RWPE2 (cell line): ENCODE measurements at places on chromosomes 5 and 9.

DNA sequence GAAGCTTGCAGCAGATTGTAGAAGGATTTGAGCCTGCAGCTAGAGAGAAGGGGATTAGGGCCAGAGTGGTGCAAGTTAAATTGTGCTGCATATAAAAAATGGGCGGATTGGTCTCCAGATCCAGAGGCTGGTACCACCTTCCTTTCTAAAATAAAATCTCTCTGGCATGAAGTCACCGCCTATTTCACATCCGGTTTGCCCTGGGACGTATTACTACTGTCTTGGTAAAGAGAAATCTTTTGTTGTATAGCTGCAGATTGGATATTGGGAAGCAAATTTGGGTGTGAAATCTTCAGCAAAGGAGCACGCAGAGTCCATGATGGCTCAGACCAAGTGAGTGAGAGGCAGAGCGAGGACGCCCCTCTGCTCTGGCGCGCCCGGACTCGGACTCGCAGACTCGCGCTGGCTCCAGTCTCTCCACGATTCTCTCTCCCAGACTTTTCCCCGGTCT is at the start of gene GABRA1:
GABRA1 (plus strand) TSS at position 180 of the 451 bp plus-strand sequence. CDS start 2,691 bp downstream, outside the sequence.
- no peak for DNase-seq

DNA sequence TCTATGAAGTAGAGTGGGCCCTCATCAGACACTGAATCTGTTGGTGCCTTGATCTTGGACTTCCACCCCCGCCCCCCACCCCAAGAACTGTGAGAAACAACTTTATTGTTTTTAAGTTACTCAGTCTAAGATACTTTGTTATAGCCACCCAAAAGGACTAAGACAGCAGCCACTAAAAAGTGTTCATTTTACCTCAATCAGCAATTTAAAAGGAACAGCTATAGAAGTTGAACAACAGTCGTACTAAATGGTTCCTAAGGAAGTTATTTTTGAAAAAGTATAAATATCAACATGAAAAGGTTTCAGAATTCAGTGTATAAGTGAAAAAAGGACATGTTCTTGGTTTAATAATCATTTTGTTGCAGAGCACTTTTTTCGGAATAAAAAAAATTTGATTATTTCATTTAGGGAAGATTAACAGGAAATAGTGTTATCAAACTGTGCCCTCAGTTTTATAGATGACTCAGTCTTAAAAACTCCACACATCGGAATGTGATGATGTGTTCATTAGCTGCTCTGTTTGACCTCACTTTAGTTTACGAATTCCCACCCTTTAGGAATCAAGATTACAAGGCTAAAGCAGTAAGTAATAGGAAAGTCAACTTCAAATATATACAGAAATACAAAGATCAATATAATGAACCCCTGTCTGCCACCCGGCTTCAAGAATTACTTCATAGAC is 71.2 kb downstream of the MTAP start:
- DNase-seq = no peak

- no peak for DNase-seq
These were observed 12.5 kb downstream of the ARHGEF28 start for GRCh38 chr5:73638344-73639095.

GRCh38 chr9:70789086-70789485 is 332.3 kb downstream of the TRPM3 start:
- DNase-seq = no peak

DNA sequence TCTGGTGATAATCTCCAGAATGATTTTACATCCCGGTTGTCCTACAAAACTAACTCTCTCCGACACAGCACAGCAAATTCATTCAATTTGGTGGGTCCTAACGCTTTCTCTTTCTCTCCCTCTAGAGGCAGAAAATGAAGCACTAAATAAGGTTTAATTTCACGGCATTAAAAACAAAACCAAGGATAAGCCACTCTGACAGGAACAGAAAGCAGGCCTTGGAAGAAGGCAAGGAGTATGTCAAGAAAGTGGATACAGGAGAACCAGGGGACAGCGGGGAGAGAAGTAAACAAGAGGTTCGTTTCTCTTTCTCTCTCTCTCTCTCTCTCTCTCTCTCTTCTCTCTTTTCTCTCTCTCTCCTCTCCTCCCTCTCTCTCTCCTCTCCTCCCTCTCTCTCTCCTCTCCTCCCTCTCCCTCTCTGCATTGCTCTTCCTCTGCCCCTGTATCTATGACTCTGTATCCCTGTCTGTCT is 49.8 kb downstream of the EBF1 start:
- no peak for DNase-seq

DNA sequence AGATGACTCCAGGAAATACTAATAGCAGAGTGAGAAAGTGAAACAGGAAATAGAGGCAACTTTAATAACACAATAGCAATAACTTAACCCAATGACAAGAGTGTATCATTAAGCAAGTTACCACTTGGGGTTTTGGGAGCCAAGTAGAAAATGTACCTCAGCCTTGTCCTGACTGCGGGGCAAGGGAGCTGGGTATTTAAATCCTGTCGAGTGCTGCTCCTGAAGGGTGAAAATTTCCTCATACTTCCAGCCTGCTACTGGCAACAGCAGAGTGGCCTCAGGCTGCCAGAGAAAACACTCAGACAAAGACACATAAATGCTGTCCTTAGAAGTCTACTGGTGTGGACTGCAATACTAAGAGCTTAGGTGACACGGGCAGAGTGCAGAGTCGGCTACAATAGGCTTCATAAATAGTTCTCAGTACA is 112.5 kb upstream of the EMB start:
- DNase-seq = no peak

- no peak for DNase-seq
These were observed 10.6 kb downstream of the NR2F1 start for GRCh38 chr5:93593476-93594131.

DNA sequence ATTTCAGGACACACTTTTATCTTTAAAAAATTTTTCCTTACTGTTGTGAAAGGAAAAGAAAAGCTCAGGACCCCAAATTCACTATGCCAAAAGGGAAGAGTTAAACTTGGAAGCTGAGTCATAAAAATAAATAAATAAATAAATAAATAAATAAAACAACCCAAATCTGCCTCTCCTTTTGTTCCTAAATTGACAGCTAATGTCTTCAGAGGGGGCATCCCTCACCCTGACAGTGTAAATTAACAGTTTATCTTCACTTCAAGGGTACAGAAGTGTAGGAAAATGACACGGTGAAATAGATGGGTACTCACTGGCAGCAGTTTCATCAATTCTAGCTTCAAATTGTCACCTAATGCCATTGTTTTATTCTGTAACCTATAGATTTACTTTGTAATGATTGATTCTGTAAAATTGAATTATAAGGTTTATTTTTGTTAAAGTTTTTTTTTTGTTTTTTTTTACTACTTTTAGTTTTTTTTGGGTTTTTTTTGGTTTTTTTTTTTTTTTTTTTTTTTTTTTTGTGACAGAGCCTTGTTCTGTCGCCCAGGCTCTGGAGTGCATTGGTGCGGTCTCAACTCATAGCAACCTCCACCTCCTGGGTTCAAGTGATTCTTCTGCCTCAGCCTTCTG is 18.5 kb upstream of the ANXA1 start:
- DNase-seq = no peak
